Mesothelial cell of epicardium (in vitro differentiated cells): ENCODE measurements at places on chromosomes 11 and 22. TPM values are rescaled to one million over a fixed set of nuclear protein-coding genes. Genes with fewer than 3 reads are reported as not detected.

The OR8H2 gene
- not detected in 3 replicates for total RNA-seq

GRCh38 chr22:44595841-44596341, 97.9 kb upstream of the RTL6 start:
- H3K36me3 ChIP-seq: no peaks in the 10 kb centered on the region
- H3K27me3 ChIP-seq: peaks cover 88% of the 10 kb centered on the region
- no peak overlapping the region for H3K27ac ChIP-seq
- no peak overlapping the region for H3K4me3 ChIP-seq

The WEE1 gene
- 64.7 to 67.2 TPM (median 66.4 TPM) in 3 replicates for total RNA-seq

DNA sequence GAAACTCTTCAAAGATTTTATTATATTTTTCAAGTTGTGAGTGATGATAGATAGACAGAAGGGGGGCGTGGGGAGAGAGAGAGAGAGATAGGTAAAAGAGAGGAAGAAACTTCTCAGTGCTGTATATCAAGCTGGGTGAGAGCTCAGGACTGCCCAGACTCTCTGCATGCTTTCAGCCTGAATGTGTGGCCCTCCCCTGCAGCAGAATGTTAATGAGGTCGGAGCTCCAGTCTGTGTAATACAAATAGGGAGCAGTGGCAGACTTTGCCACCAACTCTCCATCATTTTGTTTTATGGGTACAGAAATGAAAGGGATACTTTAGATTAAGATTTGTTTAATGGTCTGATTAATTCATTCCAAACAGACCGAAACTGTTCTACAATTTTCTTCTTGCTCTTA, 752.8 kb downstream of the OPCML start:
- H3K36me3 ChIP-seq: no peaks in the 10 kb centered on the region
- no peak for DNase-seq
- no peak overlapping the region for H3K4me3 ChIP-seq
- peaks cover 8% of the 10 kb centered on the region for H3K4me1 ChIP-seq

GRCh38 chr11:64905516-64906313, 11.3 kb downstream of the ATG2A start:
- no peaks in the 10 kb centered on the region for H3K4me1 ChIP-seq
- no peak overlapping the region for H3K27ac ChIP-seq

- peaks cover 7% of the 10 kb centered on the region for H3K4me1 ChIP-seq
- no peaks in the 10 kb centered on the region for H3K36me3 ChIP-seq
Observed at GRCh38 chr11:61168800-61169199, 7.6 kb upstream of the VPS37C start.

The CD3D gene
- total RNA-seq: not detected in 3 replicates

- no peak for DNase-seq
- H3K27ac ChIP-seq: no peak overlapping the region
- H3K4me1 ChIP-seq: no peaks in the 10 kb centered on the region
- no peaks in the 10 kb centered on the region for H3K27me3 ChIP-seq
- peaks cover 29% of the 10 kb centered on the region for H3K36me3 ChIP-seq
- H3K4me3 ChIP-seq: no peak overlapping the region
Observed at GRCh38 chr11:64369440-64370421, 10.8 kb downstream of the RPS6KA4 start.

- H3K4me3 ChIP-seq: no peak overlapping the region
- peaks cover 1% of the 10 kb centered on the region for H3K27me3 ChIP-seq
- peak overlapping the region; percentile 90 for H3K27ac ChIP-seq
- H3K36me3 ChIP-seq: no peaks in the 10 kb centered on the region
Observed at GRCh38 chr11:336659-337198, 16.1 kb upstream of the IFITM3 start.

- H3K4me3 ChIP-seq: no peak overlapping the region
- H3K27me3 ChIP-seq: no peaks in the 10 kb centered on the region
- DNase-seq: no peak
Observed at GRCh38 chr11:126231725-126232459, 20.3 kb downstream of the FAM118B start.

The KRTAP5-1 gene
- not detected in 3 replicates for total RNA-seq

The SNX32 gene
- total RNA-seq: 6.8 to 10.7 TPM (median 7.5 TPM) in 3 replicates

- H3K4me3 ChIP-seq: no peak overlapping the region
- H3K36me3 ChIP-seq: peaks cover 1% of the 10 kb centered on the region
- H3K4me1 ChIP-seq: peaks cover 60% of the 10 kb centered on the region
- H3K27ac ChIP-seq: peak overlapping the region; percentile 14
- no peaks in the 10 kb centered on the region for H3K27me3 ChIP-seq
Observed at GRCh38 chr11:113198972-113199661, 115.3 kb upstream of the TTC12 start.

GRCh38 chr11:61516191-61516590, 7.6 kb downstream of the LRRC10B start:
- peaks cover 7% of the 10 kb centered on the region for H3K27me3 ChIP-seq
- H3K36me3 ChIP-seq: no peaks in the 10 kb centered on the region

GRCh38 chr22:39617970-39618757, 47.6 kb downstream of the CACNA1I start:
- peaks cover 30% of the 10 kb centered on the region for H3K27me3 ChIP-seq
- DNase-seq: no peak
- peaks cover 11% of the 10 kb centered on the region for H3K4me1 ChIP-seq
- H3K27ac ChIP-seq: no peak overlapping the region

- H3K27me3 ChIP-seq: no peaks in the 10 kb centered on the region
- peaks cover 26% of the 10 kb centered on the region for H3K4me1 ChIP-seq
- DNase-seq: no peak
- peak overlapping the region; percentile 66 for H3K27ac ChIP-seq
Observed at GRCh38 chr22:25701056-25701780, 40.8 kb upstream of the MYO18B start.

- DNase-seq: no peak
- no peaks in the 10 kb centered on the region for H3K27me3 ChIP-seq
- no peaks in the 10 kb centered on the region for H3K36me3 ChIP-seq
- H3K27ac ChIP-seq: no peak overlapping the region
- H3K4me3 ChIP-seq: no peak overlapping the region
Observed at GRCh38 chr11:69062169-69062855, 13.6 kb downstream of the TPCN2 start.

DNA sequence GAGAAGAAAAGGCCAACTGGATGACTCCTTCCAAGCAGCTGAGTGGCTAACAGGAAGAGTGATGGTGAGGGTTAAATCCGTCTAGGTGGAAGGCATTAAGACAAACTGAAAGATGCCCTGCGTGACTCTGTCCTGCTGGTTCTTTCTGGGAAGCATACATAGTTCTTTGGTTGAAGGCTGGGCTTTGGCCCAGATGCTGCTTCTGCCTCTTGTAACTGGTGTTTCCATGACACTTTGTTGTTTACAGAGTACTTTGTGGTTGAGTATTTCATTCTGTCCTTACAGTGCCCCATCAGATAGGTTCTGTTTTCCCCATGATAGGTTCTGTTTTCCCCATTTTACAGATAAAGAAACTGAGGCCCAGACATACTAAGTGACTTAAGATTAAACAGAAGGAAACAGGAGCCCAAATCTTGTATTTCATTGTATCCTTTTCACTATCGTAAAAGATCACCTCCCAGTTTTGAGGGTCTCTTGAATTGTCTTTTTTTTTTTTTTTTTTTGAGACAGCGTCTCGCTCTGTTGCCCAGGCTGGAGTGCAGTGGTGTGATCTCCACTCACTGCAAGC, 124.3 kb upstream of the RASSF10 start:
- peaks cover 45% of the 10 kb centered on the region for H3K36me3 ChIP-seq
- no peak overlapping the region for H3K4me3 ChIP-seq
- H3K27ac ChIP-seq: peak overlapping the region; percentile 10
- peaks cover 10% of the 10 kb centered on the region for H3K4me1 ChIP-seq
- H3K27me3 ChIP-seq: no peaks in the 10 kb centered on the region

- H3K36me3 ChIP-seq: no peaks in the 10 kb centered on the region
- no peaks in the 10 kb centered on the region for H3K27me3 ChIP-seq
Observed at GRCh38 chr22:42271906-42272305, 1.5 kb upstream of the TCF20 start.

- DNase-seq: no peak
- H3K27me3 ChIP-seq: no peaks in the 10 kb centered on the region
- H3K36me3 ChIP-seq: peaks cover 20% of the 10 kb centered on the region
- peaks cover 46% of the 10 kb centered on the region for H3K4me1 ChIP-seq
- no peak overlapping the region for H3K4me3 ChIP-seq
Observed at GRCh38 chr11:130675371-130675821, 227.0 kb downstream of the ADAMTS15 start.

- peaks cover 18% of the 10 kb centered on the region for H3K4me1 ChIP-seq
- H3K27ac ChIP-seq: no peak overlapping the region
- no peak overlapping the region for H3K4me3 ChIP-seq
- DNase-seq: peak; percentile 30
Observed at GRCh38 chr11:2768471-2769408, 68.9 kb upstream of the KCNQ1OT1 start.

DNA sequence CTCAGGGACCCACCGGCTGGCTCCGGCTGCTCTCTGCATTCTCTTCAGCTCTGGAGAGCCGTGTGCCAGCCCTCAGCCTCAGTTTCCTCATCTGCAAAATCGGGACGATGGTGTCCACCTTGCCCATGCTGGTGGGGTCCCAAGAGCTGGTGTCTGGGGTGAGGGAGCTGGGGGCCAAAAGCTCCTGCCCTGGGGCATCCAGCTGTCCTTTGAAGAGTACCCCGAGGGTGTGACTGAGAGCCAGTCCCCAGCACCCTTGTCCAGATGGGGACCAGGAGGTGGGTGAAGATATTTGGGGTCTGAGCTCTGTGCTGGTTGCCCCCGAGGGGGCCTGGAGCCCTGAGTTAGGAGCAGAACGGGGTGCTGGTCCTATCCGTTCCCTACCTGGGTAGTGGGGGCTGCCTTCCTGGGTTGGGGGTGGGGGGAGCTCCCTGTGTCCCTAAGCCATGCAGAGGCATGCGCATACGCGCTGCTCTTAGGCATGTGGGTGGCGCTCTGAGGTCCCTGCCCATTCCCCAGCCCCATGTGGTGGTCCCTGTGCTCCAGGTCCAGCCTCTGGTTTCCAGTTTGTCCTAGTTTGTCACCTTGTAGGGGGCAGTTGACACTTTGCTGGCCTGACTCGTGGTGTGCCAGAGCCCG, 4.9 kb downstream of the LRP5 start:
- H3K4me1 ChIP-seq: peaks cover 36% of the 10 kb centered on the region
- no peak overlapping the region for H3K27ac ChIP-seq
- no peaks in the 10 kb centered on the region for H3K27me3 ChIP-seq
- H3K4me3 ChIP-seq: no peak overlapping the region

The LRRC10B gene
- total RNA-seq: 0.09 to 0.16 TPM (median 0.11 TPM) in 3 replicates

The MRGPRX4 gene
- total RNA-seq: not detected in 3 replicates

DNA sequence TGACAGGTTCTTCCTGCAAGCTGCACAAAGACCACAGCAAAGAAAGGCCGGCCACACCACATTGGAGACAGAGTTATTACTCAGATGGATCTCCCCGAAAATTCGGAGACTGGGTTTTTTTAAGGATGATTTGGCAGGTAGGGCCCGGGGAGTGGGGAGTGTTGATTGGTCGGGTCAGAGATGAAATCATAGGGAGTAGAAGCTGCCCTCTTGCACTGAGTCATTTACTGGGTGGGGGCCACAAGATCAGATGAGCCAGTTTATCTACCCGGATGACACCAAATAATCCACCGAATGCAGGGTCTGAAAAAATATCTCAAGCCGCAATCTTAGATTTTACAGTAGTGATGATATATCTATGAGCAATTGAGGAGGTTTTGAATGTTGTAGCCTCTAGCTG, 401.8 kb upstream of the FAT3 start:
- H3K4me1 ChIP-seq: peaks cover 3% of the 10 kb centered on the region
- H3K27ac ChIP-seq: no peak overlapping the region
- DNase-seq: no peak
- no peaks in the 10 kb centered on the region for H3K36me3 ChIP-seq

DNA sequence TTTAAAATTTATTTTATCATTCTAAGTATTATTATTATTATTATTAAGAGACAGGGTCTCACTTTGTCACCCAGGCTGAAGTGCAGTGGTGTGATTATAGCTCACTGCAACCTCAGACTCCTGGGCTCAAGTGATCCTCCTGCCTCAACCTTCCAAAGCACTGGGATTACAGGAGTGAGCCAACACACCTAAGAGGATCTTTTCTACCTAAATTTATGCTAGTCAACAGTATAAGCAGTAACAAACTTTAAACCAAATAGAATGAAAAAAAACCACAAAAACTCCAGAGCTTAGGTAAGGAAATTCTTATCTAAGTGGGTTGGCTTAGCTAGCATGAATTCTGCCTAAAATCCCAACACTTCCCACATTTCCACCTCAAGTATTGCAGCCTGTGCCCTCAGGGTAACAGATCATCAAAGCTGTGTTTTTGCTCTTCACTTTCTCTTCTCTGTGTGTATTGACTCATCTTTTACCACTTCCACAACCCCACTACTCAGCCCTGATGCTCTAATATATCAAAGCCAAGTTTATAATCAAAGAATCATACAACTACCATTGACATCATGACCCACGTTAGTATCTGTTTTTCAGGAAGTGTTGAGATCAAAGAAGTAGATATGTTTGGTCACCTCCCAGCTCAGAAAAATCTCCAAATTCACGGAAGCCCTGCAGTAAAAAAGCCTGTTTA, 93.7 kb upstream of the SPON1 start:
- H3K27me3 ChIP-seq: no peaks in the 10 kb centered on the region
- H3K36me3 ChIP-seq: no peaks in the 10 kb centered on the region
- H3K4me1 ChIP-seq: peaks cover 13% of the 10 kb centered on the region
- no peak overlapping the region for H3K4me3 ChIP-seq
- DNase-seq: no peak
- no peak overlapping the region for H3K27ac ChIP-seq

The MIOX gene
- 0.34 to 0.66 TPM in 2 of 3 replicates, not detected in the other for total RNA-seq

The TSSK2 gene
- not detected in 3 replicates for total RNA-seq

GRCh38 chr11:120564573-120565311, 53.2 kb downstream of the GRIK4 start:
- peaks cover 11% of the 10 kb centered on the region for H3K4me1 ChIP-seq
- H3K4me3 ChIP-seq: peak overlapping the region; percentile 52
- no peak for DNase-seq
- H3K36me3 ChIP-seq: no peaks in the 10 kb centered on the region
- peaks cover 70% of the 10 kb centered on the region for H3K27me3 ChIP-seq

GRCh38 chr11:73243093-73243485, 25.0 kb downstream of the P2RY2 start:
- peaks cover 7% of the 10 kb centered on the region for H3K4me1 ChIP-seq
- no peak overlapping the region for H3K27ac ChIP-seq
- DNase-seq: no peak
- H3K4me3 ChIP-seq: peak overlapping the region; percentile 45
- no peaks in the 10 kb centered on the region for H3K36me3 ChIP-seq
- no peaks in the 10 kb centered on the region for H3K27me3 ChIP-seq

DNA sequence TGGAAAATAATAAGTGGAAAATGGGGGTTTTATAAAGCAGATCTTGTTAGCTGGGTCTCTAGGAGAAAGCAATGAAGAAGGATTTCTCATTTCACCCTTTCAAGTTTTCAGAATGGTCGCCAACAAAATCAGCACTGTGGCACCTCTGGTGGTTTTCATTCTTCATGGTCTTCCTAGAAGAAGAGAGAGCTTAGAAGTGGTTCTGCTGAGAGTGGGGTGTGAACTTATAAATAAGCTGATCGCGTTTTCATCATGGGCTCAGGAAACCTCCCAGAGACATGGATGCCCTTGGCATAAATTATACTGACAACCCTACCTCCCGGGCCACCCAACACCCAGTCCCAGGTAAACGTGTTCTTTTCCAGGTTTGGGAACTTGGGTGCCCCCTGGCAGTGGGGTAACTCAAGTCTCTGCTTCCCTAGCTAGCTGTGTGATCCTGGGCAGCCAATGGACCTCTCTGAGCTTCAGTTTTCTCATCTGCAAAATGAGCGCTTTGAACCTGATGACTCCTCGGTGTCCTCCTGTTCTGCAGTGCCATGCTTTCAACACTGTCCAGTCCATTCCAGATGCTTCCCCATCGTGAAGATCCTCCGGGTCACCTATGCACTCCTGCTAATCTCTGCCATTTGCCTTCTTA, 72.6 kb upstream of the GRAMD1B start:
- H3K27ac ChIP-seq: no peak overlapping the region
- H3K4me1 ChIP-seq: peaks cover 6% of the 10 kb centered on the region
- H3K27me3 ChIP-seq: peaks cover 71% of the 10 kb centered on the region
- peak overlapping the region; percentile 72 for H3K4me3 ChIP-seq

- H3K36me3 ChIP-seq: no peaks in the 10 kb centered on the region
- H3K27me3 ChIP-seq: peaks cover 79% of the 10 kb centered on the region
- no peak overlapping the region for H3K4me3 ChIP-seq
- no peak for DNase-seq
- no peak overlapping the region for H3K27ac ChIP-seq
Observed at GRCh38 chr11:107473792-107474191, 16.2 kb upstream of the CWF19L2 start.
